Activated T-cell treated with anti-CD3 and anti-CD28 coated beads, Interleukin-2, amount 50 U/mL, for 4 hours (primary cell): ENCODE measurements at places on chromosomes 16 and 17. TPM values are rescaled to one million over a fixed set of nuclear protein-coding genes. Genes with fewer than 3 reads are reported as not detected.

Gene CACNG3
- not detected for total RNA-seq

Gene KRTAP4-5
- total RNA-seq: not detected

Gene HAGHL
- total RNA-seq: 13.0 TPM

DNA sequence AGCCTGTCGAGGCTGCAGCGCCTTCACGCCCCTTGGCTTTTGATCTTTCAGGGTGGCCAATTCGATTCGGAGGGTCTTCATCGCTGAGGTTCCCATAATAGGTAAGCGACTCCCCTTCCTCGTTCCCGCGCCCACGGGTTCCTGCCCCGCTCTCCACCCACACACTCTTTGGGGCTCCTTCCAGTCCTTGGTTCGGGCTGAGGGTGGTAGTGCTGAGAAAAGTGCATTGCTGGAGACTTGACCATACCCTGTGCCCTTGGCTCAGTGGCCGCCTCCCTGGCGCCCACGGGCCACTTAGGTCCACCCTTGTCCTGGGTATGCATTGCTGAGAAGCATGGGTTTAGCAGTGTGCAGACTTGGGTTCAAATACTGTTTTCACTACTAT lies 491 bp downstream of the POLR2C start:
- DNase-seq: no peak

- DNase-seq: no peak
These were observed 4.6 kb downstream of the ANKRD11 start for GRCh38 chr16:89485701-89486246.

Gene MT4
- not detected for total RNA-seq

DNA sequence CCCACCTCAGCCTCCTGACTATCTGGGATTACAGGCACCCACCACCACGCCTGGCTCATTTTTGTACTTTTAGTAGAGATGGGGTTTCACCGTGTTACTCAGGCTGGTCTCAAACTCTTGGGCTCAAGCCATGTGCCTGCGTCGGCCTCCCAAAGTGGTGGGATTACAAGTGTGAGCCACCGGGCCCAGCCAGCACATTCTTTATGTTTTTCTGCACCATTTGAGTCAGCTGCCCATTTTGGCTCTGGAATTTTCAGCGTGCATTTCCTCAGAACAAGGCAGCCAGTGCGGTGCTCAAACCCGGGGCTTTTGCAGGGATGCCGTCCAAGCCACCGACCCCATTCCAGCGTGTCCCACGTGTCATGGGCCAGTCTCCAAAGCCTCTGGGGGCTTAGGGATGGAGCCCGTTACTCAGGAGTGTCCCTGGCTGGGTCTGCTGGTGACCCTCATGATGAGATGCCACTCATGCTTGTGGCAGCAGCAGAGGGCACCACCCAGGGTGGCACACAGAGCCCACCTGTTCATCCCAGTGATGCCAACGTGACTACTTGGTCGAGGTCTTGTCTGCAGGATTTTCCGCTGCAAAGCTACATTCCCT lies 3.7 kb upstream of the RAB40C start:
- DNase-seq: no peak

DNA sequence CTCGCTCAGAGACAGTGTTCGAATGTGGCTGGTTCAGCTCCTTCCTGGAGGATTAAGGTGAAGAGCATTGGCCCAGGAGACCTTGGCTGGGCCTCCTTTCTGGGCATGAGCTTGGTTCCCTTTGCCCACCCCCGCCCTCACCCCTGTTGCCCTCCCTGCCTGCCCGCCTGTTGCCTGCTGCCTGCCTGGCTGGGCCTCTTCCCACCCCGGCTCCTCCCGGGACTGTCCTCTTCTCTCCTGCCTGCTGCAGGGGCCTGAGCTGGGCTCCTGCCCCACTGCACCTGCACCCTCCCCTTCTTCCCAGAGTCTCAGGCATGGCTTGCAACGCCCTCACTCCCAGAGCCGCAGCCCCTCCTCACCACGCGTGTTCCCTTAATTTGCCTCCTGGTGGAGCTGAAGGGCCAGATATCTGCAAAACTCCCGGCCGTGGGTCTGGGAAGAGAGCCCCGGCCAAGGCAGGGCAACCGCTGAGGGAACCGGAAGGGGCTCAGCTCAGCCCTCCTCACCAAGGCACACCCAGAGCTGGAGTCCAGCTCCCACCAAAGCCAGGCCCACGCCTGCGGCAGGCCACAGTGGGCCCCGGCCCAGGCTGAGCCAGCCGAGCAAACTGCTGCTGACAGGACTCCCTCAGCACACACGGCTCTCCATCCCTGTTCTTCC lies 31.2 kb downstream of the MNT start:
- DNase-seq: no peak

- DNase-seq: no peak
These were observed 10.1 kb downstream of the ACE start for GRCh38 chr17:63487014-63487339.

Gene STH
- total RNA-seq: not detected

Gene OTOA
- total RNA-seq: not detected

DNA sequence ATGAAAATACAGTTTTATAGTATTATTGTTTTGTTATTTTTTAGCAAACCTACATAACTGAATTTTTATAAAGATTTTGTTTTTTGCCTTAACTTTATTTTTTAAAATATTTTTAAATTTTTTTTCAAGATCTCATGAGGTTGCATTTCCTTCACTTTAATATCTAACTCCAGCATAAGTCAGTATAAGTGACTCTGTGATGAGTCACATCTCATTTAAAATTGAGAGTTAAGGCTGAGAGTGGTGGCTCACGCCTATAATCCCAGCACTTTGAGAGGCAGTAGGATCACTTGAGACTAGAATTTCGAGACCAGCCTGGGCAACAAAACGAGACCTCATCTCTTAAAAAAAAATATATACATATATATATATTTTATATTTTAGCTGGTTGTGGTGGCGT lies 44.0 kb downstream of the NLK start:
- DNase-seq: no peak

Gene TPSB2
- total RNA-seq: 0.46 TPM

DNA sequence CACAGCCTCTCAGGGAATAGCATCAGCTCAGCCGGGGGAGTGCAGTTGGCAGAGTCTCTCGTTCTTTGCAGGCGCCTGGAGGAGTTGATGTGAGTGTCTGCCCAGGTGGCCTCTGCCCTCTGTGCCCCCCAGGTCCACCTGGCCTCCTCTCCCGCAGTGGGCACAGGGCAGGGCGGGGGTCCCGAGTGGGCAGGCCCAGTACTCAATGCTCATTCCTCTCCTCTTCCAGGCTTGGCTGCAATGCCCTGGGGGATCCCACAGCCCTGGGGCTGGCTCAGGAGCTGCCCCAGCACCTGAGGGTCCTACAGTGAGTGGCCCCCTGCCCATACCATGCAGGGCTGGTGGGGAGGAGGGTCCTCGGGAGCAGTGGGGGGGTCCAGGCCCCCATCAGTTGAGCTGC lies 14.7 kb upstream of the CPNE2 start:
- DNase-seq: no peak

DNA sequence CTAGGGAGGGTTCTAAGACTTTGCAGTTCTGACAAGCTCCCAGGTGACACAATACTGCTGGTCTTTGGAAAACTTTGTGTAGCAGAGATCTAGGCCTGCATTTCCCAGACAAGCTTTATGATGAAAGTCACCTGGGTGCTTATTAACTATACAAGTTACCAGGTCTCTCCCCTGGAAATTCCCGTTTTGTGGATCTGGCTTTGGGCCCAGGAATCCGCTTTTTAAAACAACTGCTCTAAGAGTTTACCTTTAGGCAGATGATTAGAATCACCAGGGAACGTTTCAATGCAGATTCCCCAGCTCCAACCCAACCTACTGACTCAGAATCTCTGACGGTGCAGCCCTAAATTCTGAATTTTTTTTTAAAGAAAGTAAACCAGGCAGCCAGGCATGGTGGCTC lies 36.3 kb downstream of the MYH3 start:
- no peak for DNase-seq

DNA sequence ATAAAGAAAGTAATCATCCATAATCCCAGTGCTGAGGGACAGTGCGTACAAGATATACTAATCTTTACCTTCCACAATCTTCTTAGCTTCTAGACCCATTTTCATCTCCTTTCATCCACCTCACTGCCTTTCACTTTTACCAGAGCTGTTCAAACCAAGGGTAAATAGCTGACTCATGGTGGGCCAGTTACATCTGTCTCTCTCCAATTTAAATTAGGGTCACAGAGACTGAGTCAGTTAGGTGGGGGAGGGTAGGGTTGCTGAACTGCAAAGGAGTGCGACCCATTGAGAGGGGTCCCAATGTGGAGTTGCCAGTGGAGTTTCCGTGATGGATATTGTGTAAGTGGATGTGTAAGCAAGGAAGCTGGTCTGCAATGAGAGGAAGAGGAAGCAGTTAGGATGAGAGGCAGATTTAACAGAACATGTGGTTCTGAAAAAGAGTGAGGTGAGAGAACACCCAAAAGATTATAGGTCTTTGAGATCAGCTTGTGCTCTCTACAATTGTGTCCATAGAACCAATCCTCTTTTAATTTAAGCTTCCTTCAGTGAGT lies 83.5 kb downstream of the GP2 start:
- no peak for DNase-seq

- no peak for DNase-seq
These were observed 27.5 kb downstream of the MYLK3 start for GRCh38 chr16:46720619-46721018.

Gene AGRP
- not detected for total RNA-seq

DNA sequence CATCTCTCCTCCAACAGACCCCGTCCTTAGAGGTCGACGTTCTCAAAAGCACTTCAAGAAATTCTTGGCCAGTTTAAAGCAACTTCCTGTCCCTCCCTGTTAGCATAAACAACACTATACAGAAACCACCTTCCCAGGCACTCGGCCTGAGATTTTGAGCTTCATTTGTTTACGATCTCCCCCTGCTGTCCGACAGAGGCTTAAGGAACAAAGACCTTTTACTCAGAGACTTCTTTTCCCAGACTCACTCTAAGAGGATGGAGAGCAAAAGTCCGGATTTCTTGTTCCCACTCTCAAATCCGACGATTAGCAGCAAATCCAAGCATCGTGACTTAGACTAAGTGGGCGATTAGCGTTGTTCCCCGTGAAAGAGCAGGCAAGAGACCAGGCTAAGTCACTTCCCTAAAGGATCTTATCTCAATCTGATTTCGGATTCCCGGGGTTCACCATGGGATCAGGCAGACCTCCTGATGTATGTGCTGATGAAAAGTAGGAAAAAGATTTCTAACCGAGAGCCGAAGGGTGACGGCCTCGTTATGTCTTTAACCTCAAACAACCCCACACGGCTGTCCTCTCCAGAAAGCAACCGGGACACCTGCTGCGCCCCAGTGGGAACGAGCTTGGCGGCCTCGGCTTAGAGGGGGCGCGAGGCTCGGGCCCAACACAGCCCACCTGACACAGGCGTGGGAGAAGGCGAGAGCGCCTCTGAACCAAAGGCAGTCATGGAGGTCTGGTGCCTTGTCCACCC lies 598 bp downstream of the INPP5K start:
- peak; percentile 34 for DNase-seq

DNA sequence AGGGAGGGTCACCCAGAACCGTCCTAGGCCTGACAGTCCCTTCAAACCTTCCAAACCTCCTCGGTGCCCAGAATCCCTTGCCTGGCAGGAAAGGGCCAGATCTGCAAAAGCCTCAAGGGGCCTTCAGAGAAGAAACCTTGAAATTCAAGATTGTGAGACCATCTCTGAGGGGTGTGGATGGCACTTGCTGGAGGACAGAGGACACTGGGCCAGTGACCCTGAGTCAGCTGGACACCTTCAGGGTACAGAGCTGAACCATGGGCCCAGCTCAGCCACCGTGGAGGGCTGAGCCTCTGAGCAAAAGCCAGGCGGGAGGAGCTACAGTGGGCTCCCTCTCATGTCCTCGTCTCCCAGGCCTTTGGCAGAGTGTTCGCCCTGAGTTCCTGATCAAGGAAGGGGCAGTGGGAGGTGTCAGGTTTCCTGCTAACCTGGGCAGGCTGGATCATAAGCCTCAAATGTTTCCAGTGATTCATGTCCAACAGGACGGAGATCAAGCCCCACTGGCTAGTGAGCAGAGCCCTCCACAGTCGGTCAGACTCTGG lies 3.0 kb downstream of the PDILT start:
- DNase-seq: no peak

DNA sequence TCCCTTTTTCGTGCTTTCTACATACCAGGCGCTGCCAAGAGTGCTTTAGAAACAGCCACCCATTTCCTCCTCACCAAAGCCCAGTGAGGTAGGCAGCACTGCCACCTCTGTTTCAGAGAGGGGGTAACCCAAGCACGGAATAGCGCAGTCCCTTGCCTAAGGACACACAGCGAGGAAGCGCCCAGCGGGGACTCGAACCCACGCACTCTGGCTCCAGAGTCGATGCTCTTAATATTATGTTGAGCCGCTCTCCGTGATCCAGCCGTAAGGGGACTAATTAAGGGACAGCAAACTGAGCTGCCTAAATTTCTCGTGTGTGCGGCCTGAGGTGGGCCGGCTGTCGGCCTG lies 497 bp downstream of the CES1 start:
- no peak for DNase-seq

DNA sequence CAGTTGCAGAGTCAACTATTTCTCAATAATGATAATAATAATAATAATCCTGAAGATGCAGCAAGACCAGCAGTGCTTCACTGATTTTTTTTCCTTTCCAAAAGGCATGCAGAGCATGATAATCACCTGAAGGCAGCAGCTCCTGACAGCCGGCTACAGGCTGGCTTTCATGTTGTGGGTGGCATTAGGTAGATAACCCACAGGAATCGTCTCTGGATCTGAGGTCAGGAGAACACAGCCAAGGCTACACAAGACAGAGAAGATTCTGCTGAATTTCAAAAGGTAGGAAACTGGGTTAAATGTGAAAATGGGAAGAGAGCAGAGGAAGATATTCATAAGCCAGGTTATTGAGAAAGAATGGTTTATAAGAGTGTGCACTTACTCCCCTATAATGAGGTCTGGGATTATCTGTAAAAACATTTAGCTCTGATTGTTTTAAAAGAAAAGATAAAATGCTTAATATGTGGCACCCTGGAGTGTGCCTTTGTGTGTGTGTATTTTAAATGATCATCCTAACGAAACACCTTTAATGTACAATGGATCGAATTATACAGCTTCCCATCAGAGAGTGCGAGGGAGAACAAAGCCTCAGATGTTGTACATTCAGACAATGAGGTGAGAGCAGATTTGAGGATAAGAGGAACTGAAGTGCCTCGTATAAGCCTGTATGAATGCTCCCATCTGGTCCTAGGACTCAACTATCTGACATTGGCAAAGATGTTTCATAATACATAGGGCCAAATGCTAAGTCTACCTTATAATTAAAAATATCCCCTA lies 273.1 kb downstream of the PHKB start:
- no peak for DNase-seq

GRCh38 chr16:64858076-64858475 lies 263.8 kb downstream of the CDH11 start:
- no peak for DNase-seq

Gene ABCA9
- total RNA-seq: not detected

Gene TSPOAP1
- 38.6 TPM for total RNA-seq

GRCh38 chr17:72457712-72458111 lies 336.9 kb downstream of the SOX9 start:
- no peak for DNase-seq
